ENCODE measurements at places on chromosomes 16 and 17.

DNA sequence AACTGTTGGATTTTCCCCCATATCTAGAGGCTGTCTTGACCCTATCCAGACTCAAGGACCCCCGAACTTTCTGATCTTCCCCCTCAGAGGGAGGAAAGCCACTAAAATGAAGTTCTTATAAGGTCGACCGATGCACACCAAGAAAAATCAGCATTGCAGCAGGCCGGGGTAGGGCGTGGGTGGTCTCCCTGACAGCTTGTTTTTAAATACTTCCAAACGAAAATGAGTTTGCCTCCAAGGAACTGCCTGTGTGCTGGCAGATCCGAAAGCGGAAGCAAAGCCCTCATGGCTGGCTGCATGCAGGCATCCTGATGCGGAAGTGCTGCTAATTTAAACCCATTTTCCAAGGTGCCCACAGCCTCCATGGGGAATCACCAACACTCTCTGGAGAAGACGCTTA lies 374.3 kb upstream of the XYLT1 start:
- no peak for DNase-seq

GRCh38 chr17:46821482-46822387 lies 3.2 kb upstream of the WNT3 start:
- DNase-seq, result no peak

- no peak for DNase-seq
These were observed 447.8 kb upstream of the GOT2 start for GRCh38 chr16:59181821-59182420.

GRCh38 chr16:56927471-56927870 lies 4.5 kb upstream of the HERPUD1 start:
- no peak for DNase-seq

DNA sequence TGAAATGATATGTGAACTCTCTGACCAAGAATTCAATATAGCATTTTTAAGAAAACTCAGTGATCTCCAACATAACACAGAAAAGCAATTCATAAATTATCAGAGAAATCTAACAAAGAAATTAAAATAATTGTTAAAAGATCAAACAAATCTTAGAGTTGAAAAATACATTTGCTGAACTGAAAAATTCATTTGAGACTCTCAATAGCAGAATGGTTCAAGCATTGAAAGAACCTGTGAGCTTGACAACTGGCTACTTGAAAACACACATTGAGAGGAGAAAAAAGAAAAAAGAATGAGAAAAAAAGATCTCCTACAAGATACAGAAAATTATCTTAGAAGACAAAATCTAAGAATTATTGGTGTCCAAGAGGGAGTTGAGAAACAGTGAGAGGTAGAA lies 203.5 kb downstream of the CEP112 start:
- DNase-seq, result no peak

DNA sequence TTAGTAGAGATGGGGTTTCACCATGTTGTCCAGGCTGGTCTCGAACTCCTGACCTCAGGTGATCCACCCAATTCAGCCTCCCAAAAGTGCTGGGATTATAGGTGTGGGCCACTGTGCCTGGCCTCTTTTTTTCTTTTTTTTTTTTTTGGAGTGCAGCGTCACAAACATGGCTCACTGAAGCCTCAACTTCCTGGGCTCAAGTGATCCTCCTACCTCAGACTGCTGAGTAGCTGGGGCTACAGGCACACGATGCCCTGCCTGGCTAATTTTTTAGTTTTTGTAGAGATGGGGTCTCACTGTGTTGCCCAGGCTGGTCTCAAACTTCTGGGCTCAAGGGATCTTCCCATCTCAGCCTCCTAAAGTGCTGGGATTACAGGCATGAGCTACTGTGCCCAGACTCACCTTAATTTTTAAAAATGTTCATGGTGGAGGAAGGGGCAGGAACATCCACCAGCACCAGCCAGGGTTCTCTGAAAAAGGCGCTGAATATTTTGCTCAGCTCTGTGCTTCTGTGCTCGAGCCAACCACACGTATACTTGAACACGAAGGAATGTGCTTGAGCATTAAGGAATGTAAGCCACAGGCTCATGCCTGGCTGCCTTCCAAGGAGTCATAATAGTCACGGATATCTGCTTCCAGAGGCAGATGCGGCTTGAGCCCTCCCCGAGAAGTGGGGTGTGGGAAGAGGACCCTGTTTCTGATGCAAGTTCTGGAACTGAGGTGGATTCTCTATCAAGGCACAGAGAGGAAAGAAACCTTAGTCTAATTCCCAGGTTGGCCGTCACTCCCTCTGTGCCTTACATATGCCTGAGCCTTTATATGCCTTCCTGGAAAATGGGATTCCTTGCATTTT lies 65.5 kb upstream of the CREBBP start:
- no peak for DNase-seq
